Stimulated activated CD4-positive, alpha-beta T cell treated with anti-CD3 and anti-CD28 coated beads, Interleukin-4, amount 100 ng/mL, for 24 hours (primary cell): ENCODE measurements at places on chromosomes 1 and 21.

DNA sequence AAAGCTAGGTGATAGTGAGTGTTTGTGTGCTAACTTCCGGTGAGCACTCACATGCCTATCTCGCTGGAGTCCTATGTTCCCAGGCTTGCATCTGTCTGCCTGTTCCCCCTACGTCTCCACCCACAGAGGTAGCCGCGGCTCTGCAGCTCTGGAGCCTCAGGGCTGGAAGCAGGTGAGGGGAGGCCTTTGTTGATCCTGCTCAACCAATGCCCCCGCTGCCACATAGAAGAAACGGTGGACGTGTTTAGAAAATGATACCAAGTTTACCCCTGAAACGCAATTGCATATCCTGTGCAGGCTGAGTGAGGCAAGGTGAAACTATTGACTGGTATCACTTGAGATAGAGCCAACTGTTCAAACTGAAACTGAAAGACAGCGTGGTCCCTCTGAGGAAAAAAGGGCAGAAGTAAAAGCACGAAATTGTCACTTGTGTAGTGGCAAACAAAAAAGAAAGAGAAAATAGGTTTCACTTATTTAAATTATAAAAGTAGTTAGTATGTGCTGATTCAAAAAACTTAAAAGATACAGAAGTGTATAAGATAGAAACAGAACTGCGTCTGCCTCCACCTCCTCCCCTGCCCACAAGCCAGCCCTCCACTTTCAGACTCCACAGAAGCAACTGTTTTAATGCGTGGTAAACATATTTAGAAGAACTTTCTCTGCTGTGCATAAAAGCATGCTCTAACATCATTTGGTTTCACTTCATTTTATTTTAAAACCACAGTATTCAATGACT is 38.6 kb upstream of the ETS2 start:
- DNase-seq = peak; percentile 76

DNA sequence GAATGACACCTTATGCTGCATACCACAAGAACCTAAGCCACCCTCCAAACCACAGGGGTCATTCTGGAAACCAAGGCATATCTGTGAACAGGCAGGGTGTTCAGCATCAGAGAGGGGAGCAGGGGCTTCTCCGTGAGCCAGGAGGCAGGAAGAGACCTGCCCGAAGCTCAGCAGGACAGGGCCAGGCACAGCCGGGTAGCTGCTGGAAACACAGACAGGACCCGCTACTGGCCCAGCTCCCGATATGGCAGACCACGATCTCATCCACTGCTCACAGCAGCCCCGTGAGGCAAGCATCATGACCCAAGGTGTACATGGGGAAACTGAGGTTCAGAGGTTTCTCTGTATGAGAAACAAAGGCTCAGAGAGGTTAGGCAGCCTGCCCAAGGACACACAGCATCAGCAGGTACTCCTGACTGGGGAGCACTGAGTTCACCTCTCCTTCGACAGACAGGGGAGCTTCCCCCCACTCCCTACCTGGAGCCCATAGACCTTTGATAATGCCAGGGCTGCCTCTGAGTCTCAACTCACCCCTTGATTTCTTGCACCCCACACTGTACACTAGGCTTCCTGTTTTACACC is 317.7 kb downstream of the MATN1 start:
- DNase-seq = peak; percentile 1

- DNase-seq = no peak
Measured at GRCh38 chr1:78132948-78133322, 87.2 kb downstream of the GIPC2 start.

DNA sequence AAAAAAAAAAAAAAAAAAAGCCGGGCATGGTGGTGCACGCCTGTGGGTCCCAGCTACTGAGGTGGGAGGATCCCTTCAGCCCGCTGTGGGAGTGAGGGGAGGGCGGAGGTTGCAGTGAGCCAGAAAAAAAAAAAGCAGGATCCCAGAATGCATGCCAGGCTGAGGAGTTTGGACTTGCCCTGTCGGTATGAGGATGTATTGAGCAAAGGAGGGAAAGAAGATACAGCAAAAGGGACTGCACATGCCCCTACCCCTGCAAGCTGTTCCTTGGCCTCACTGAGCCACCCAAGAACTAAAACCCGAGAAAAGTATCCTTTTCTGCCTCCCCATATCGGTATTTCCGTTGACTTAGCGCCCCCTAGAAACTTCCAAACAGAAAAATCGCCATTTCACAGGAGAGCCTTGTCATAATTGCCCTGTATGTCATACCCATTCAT is 1.3 kb upstream of the GPATCH4 start:
- DNase-seq = no peak

DNA sequence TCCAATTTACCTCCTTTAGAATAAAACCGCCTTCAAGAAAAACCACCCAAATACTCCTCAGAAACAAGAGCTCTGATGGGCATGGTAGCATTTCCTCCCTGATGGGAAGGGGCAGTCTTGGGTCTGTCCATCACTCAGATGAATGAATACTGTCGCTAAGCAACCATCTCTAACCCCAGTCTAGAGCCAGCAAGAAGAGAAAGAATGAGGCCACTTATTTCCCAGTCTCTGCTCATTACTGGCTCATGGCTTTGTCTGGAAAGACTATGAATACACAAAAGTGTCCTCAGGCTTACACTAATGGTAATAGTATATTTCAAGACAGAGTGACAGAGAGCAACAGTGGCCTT is 51.0 kb upstream of the F3 start:
- no peak for DNase-seq

DNA sequence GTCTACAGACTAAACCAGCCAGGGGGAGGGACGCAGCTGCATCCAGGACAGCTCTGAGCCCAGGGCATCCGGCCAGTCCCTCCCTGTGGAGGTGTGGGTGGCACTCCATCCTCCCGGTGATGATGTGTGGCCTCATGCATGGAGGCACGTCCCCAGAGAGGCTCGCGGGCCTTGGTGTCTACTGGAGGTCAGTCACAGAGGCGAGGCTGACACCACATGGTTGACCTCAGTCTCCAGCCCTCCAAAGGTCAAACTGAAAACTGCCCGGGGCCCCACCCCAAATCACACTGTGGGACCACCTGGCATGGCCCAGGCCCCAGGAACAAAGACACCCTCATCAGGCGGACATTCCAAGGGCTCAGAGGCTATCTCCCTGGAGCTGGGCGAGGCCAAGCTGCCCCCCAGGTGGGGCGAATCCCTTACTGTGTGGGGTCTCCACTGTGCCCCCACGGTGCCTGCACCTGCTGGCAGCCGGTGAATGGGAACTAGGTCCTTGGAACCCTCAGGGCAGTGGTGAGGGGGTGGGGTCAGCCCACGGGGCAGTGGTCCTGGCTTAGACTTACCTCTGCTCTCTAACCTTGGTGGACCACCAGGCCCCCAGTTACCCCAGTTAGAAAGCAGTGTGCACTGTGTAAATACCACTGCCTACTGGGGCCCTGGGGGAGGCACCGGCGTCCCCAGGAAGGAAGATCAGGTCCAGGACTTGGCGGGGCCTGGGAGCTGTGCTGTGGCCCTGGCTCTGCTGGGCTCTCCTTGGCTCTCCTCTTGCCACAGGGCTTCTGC is 49.1 kb downstream of the TRPM2 start:
- DNase-seq = no peak

DNA sequence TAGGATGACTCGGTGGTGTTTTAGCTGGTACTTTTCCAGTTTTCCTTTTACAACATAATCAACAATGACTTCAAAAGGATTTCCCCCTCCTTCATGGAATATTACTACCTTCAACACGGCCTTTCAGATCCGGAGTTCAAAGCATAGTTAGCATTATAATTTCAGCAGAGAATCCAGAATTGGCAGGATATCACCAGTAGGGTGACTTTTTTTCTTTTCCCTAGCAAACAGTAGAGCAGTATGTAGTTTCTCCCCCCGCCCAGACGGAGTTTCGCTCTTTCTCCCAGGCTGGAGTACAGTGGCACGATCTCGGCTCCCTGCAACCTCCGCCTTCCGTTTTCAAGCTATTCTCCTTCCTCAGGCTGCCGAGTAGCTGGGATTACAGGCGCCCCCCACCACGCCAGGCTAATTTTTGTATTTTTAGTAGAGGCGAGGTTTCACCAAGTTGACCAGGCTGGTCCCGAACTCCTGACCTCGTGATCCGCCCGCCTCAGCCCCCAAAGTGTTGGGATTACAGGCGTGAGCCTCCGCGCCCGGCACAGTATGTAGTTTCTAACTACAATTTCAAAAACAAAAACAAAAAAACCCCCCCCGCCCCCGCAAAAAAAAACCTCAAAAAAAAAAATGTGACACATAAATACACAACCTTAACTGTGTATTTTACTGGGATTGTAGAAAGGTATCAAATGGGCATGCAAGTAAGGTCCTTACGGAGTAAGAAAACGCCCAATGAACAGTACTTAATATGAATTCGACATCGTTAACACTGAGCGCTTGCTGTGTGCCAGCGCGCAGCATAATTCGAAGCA is 1.5 kb upstream of the COX20 start:
- peak; percentile 63 for DNase-seq

- peak; percentile 94 for DNase-seq
Measured at GRCh38 chr1:248837781-248838356, at the start of gene ZNF672. Gene ZNF672 (plus strand): TSS chr1:248838224. CDS start chr1:248847275, 9,051 bp downstream.

- DNase-seq = no peak
Measured at GRCh38 chr21:35319684-35320283, 270.7 kb upstream of the RUNX1 start.

DNA sequence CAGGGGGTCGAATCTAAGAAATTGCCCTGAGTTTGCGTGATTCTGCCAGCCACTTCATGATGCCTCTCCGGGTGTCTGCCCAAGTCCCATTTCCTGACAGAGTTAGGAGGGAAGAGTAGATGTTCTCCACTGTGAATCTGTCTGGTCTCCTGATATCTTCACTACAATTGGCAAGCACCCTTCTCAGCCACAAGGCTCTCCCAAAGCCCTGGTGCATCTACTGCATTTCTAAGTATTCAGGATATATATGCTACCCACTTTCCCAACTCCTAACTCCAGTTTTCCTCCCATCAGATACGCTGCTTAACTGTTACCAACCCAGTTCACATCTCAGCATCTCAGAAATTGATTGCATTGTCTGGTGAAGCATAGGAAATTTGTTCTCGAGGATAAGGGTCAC is 25.9 kb upstream of the OVAAL start:
- no peak for DNase-seq

DNA sequence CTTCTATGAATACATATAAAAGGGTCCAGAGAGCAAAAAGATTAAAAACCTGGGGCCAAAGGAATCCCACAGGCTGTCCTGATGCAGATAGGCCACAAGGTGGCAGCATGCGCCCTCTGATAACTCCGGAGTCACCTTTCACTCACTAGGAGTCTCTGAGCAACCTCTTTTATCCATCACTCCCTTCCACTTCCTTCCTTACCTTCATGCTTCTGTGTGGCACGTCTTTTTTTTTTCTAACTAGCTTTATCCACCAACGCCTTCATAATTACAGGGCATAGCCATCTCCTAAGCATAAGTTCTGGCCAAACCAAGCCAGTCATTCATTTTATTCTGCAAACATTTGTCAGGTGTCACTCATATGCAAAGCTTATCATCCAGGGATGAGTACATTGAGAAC is 3.9 kb upstream of the PGLYRP4 start:
- peak; percentile 69 for DNase-seq

DNA sequence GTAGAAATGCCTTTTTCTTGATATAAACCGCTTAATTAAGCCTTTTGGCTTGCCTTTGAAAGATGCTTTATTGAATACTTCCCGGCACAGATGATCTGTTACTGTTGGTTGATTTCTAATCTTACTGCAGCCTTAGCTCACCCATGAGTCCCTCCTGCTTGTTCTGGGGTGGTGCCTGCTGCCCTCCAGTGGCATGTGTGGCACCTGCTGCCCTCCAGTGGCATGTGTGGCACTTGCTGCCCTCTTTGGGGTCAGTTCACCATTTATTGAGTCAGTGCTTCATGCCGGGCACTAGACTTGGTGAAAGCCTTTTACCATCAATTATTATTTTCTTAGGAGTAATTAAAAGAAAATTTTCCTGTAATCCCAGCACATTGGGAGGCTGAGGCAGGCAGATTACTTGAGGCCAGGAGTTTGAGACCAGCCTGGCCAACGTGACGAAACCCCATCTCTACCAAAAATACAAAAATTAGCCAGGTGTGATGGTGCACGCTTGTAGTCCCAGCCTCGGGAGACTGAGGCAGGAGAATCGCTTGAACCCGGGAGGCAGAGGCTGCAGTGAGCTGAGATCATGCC is 54.3 kb downstream of the ADARB1 start:
- DNase-seq = peak; percentile 79

DNA sequence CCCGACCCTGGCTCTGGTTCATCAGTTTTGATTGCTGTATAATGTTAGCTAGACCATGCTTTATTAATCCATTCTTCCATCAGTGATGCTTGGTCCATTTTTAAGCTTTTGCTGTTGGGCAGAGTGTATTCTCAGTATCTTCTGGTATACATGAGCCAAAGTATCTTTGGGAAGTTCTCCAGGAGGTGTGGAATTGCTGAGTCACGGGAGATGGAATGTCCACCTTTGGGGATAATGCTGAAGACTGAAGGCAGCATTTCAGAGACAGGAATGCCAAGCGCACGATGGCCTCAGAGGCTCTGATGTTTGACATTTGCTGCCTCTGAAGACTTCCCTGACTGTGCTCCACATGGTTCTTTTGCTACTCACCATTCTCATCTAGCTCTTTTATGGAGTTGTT is 266.3 kb upstream of the KAZN start:
- no peak for DNase-seq

DNA sequence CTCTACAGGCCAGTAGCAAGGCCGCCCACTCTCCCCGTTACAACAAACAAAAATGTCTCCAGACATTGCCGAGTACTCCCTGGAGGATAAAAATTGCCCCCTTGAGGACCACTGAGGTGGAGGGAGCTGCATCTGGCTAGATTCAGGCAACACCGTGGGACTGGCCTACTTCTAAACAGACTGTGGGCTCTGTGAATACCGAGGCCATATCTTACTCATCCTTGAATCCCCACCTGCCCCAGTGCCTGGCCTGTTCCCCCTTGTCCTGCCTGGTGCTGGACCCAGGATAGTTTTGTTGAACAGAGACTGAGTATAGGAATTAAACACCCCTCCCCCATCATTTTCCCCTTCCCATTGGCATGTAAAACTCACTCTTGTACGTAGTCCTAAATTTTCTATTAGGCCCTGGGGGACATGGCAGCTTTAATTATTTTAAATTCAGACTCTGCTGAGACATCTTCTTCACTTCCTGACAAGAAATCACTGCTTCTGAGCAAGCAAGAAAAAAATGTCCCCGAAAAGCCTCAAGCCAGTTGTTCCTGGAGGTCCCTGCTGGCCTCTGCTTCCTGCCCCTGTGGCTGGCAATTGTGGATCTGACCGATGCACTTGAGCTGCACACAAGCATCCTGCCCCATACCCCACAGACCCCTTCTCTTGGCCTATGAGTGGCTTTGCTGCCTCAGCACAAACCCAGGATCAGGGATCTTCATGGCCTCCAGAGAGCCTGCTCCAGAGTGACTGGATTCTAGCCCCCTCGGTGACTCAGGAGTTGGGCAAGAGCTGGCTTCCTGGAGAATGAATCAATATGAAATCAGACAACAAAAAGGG is 111.0 kb downstream of the ACTL8 start:
- no peak for DNase-seq

- no peak for DNase-seq
Measured at GRCh38 chr21:21183092-21183491, 184.9 kb downstream of the NCAM2 start.

- DNase-seq = no peak
Measured at GRCh38 chr1:178275553-178275952, 181.6 kb downstream of the RASAL2 start.

GRCh38 chr1:231940116-231940515 is 313.5 kb downstream of the DISC1 start:
- no peak for DNase-seq
